ENCODE measurements at places on chromosomes 3 and 15.

DNA sequence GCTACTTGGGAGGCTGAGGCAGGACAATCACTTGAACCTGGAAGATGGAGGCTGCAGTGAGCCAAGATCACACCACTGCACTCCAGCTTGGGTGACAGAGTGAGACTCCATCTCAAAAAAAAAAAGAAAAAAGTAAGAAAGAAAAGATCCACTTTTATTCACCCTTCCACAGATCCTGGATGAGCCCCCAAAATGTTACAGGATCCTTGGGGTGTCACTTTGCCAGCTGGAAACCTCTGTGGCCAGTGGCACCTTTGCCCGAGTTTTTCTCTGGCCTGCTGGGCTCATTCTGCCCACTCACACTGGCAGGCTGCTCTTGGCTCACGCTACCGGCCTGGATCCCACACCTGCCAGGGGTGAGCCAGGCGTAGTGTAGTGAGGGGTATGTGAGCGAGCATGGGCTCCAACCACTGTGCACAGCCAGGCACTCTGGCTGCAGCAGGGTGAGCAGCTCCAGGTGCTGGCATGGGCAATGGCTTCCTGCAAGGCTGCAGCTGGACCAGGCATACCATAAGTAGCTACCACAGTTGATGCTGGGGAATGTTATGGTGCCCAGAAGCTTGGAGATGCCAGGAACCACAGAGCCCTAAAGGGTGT lies 57.8 kb upstream of the C15orf39 start:
- no peak for DNase-seq

- DNase-seq, result no peak
Observed at GRCh38 chr3:97481416-97481815, 283.1 kb upstream of the ARL6 start.

GRCh38 chr3:51967384-51968169 lies at the start of gene PCBP4:
Gene PCBP4, minus strand, starts transcription at chr3:51967454. Its CDS starts 6,214 bp downstream, at chr3:51961240.
- no peak for DNase-seq

DNA sequence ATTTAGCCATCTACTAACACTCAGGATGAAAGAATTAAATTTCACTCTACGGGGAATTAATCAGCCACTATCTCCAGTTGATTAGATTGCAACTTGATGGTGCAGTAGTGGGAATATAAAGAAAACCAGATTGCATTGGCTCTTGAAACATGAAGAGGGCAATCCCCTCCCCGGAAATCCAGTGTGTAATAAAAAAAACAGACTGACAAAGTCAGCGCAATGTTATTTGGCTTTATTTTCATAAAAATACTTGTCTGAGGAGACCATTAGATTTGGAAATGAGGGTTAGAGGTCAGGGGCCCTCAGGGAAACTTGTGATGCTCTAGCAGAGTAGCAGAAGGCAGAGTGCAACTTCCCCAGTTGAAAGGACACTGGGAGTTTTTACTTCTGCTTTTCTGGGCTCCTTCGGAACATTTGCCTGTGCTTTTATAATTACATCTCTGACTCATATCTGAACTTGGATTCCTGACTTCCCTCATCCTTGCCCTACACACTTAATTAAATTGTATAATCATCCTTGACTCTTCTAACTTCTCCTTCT lies 326.8 kb downstream of the TUSC7 start:
- no peak for DNase-seq

DNA sequence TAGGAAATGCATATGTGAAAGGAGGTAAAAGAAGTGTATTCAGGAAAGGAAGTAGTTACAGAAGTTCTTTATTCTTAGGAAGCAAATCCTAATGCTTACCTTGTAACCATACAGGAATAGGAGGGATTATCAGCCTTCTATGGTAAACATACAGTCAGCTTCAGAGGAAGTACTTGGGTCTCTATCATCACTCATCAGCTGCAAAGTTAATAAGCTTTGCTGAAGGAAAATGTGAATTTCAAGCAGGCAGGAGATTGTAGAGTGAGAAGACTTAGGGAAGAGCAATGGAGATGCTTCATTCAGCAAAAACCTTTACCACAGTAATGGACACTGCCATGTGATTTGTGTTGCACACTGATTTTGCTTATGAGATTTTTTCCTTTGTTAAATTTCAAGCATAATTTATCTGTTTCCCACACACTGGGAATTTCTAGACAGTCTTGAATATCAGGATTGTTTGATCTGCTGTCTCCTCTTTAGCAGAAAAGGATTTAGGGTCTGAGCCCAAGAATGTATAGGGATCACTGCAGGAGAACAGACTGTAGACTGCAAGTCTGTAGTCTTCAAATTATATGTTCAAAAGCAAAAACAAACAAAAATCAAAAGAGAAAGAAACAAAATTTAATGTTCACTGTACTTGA lies 150.8 kb downstream of the ZNF609 start:
- no peak for DNase-seq

GRCh38 chr15:68326711-68327354 lies 49.3 kb downstream of the FEM1B start:
- no peak for DNase-seq

GRCh38 chr3:5195605-5196004 lies 8.1 kb downstream of the EDEM1 start:
- no peak for DNase-seq

DNA sequence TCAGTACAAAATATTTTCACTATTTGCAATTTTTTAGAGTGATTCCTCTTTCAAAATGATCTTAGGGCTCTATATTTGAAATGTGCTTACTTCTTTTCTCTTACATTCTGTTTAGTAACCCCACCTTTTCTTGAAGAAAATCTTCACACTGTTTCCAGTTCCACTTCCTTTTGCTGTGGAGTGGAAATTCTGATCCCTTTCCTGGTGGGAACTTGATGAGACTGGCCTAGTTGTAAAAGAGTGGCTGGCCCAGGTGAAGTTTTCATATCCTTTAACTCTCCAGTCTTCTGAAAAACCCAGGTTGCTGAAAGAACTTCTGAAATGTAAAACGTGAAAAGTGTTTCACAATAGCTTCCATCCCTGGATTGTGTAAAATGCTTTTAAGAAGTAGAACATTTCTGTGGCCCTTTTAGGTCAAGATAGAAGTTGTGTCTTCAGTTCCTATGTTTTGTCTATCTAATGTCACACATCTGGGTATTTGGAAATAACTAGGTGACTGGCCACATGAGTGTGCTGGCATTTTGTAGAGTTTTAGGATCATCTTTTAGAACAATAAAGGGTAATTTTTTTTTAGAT lies 84.8 kb upstream of the LRIG1 start:
- no peak for DNase-seq

- no peak for DNase-seq
Observed at GRCh38 chr3:59659755-59660154, 609.9 kb upstream of the CFAP20DC start.

- no peak for DNase-seq
Observed at GRCh38 chr3:154971341-154971740, 108.8 kb upstream of the MME start.

DNA sequence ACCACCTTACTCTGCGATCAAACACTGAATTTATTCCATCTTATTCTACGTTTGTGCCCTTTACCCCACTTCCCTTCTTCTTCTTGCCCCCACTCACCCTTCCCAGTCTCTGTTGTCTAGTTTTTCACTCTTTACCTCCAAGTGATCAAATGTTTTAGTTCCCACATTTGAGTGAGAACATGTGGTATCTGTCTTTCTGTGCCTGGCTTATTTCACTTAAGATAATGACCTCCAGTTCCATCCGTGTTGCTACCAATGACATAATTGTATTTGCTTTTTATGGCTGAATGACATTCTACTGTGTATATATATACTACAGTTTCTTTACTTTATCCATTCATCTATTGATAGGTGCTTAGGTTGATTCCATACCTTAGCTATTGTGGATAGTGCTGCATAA lies 78.8 kb downstream of the PDCD6IP start:
- DNase-seq, result no peak

GRCh38 chr3:64449026-64449425 lies 223.8 kb upstream of the PRICKLE2 start:
- no peak for DNase-seq

- no peak for DNase-seq
Observed at GRCh38 chr15:61605343-61605742, 376.2 kb upstream of the RORA start.

- DNase-seq, result no peak
Observed at GRCh38 chr3:194977356-194977755, 291.7 kb downstream of the FAM43A start.

DNA sequence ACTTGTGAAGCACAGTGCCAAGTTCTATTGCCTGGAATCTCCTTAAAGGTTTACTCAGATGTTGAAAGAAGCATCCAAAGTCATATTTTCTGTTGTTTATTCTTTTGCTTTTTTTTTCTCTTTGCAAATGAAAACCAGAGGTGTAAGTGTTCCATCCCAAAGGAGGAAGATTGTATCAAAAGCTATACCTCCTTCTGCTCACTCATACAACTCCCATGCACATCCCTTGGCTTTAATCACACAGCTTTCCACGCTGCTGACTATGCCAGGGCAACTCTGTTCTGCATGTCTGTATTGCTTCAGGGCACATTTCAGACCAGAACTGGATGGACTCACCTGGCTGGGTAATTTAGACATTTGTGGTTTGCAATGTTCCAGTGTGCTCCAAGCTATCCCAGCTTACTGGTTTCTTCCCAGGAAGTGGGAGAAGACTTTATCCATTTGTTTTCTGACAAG lies 399.6 kb upstream of the TBL1XR1 start:
- no peak for DNase-seq

DNA sequence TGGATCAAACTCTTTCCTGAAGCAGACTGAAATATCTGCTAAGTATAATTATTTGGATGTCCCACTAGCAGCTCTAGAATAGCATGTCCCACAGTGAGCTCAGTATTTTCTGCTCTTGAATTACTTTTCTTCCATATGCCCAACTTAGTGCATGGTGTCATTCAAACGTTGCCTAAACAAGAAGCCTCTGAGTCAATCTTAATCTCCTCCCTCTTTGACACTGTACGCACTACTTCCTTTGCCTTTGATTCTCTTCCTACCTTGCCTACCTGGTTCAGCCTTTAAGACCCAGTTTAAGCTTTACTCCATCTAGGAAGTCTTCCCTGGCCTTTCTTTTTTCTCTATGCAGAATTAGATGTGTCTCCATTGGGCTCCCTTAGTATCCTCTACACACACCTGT lies 54.5 kb downstream of the SEC22A start:
- DNase-seq, result no peak

GRCh38 chr15:73607843-73608242 lies 25.3 kb downstream of the NPTN start:
- no peak for DNase-seq

- DNase-seq, result no peak
Observed at GRCh38 chr15:80588801-80589200, 106.3 kb upstream of the ABHD17C start.

DNA sequence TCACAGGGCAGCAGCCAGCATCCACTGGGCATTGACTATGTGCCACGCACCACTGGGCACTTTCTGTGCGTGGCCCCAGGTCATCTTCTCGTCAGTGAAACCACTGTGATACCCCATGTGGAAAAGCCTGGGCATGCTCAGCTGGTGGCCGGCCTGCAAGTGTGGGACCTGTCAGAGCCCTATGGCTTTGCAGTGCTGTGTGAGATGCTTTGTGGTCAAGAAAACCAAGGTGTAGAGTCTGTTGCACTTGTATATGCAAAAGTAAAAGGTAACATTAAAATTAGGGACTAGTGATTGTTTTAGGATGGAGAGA lies 69.5 kb downstream of the PGPEP1L start:
- DNase-seq, result no peak

DNA sequence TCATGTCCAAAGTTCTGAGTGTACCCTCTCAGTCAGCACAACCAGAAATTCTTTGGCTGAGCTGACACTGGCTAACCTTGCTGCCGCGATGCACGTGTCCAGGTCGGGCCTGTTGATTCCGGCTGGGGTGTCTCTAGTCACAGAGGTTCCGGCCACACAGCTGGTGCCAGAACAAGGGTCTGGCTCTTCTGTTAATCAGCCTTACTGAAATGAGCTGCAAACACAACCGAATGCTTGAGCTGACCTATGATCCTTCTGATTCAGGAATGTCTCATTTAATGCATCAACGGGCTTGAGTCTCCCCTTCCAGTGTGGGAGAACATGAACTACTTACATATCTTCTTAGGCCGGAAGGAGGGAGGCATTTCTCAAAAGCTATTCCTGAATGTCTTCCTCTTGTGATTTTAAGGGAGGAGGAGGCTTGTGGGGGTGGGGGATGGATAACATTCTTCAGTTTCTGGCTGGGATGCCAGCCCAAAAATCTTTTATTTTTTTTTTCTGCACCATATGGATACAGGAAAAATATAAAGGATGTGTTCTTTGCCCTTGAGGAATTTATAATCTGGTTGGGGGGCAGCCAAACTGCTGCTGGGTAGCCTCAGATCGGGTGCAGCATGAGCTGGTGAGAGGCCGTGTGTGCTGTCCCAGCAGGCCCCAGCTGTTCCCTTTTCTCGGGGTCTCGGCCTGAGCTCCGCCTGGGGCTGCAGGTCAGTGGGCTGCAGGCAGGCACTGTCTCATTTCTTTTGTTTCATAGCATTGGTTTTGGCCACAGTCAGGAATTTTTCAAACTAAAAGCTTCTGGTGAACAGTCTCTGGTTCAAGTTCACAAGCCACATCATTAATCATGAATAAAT lies 319.1 kb upstream of the TBL1XR1 start:
- no peak for DNase-seq

GRCh38 chr3:42498034-42498433 lies 4.4 kb upstream of the VIPR1 start:
- no peak for DNase-seq

DNA sequence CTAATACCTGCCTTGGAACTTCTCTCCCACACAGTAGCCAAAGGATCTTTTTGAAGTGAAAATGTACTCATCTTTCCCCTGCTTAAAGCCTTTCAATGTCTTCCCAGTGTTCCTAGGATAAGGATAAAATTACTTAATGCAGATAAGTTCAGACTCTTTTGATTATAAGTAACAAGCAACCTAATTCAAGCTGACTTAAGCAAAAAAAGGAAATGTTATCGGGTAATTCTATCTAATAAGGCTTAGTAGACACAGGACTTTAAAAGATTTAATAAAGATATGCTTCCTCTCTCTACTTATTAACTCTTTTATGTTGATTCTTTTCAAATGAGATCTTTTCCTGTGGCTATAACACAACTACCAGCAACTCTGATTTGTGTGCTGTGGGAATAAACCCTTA lies 284.2 kb downstream of the OXSM start:
- no peak for DNase-seq

- no peak for DNase-seq
Observed at GRCh38 chr3:128152419-128153155, 694 bp upstream of the EEFSEC start.

GRCh38 chr15:40914486-40914885 lies 14.7 kb upstream of the DLL4 start:
- no peak for DNase-seq

- no peak for DNase-seq
Observed at GRCh38 chr3:166519443-166519842, 682.2 kb upstream of the BCHE start.

GRCh38 chr3:196609805-196610515 lies 29.5 kb upstream of the NRROS start:
- DNase-seq, result no peak
